Left colon (tissue), 2 donors: ENCODE measurements at places on chromosomes 12 and 14. TPM values are rescaled to one million over a fixed set of nuclear protein-coding genes. Genes with fewer than 3 reads are reported as not detected.

Gene DDX24
- 102 TPM for total RNA-seq

Gene SENP1
- total RNA-seq: 14.4 TPM

Gene ACOT4
- 3.4 TPM for total RNA-seq

Gene VDR
- total RNA-seq: 143 TPM

Gene KLRC3
- total RNA-seq: not detected

Gene FZD10
- total RNA-seq: 0.14 TPM

Gene GLI1
- 1.8 TPM for total RNA-seq

Gene CPSF6
- 44.9 TPM for total RNA-seq

Gene PIANP
- 0.67 TPM for total RNA-seq

Gene IL26
- total RNA-seq: not detected

Gene TRPV4
- 0.09 TPM for total RNA-seq

Gene C14orf132
- 6.7 TPM for total RNA-seq

Gene KRT82
- total RNA-seq: not detected

Gene MYBPC1
- 17.3 TPM for total RNA-seq

Gene PPFIA2
- total RNA-seq: 2.2 TPM

Gene GSC
- total RNA-seq: not detected

Gene C3AR1
- total RNA-seq: 2.1 TPM

Gene RHEBL1
- total RNA-seq: not detected

Gene FOXG1
- total RNA-seq: not detected

Gene IFNG
- total RNA-seq: not detected

Gene SYCP3
- total RNA-seq: 0.20 TPM

Gene PPP1R36
- total RNA-seq: 7.1 TPM

Gene CDC42BPB
- 85.2 TPM for total RNA-seq

Gene SERPINA1
- total RNA-seq: 197 TPM

Gene CIROP
- total RNA-seq: not detected

Gene OR4E2
- total RNA-seq: not detected

Gene CCDC175
- total RNA-seq: 0.79 TPM

Gene MYF6
- total RNA-seq: not detected

Gene CLEC4E
- not detected for total RNA-seq
